ENCODE measurements at places on chromosomes 4 and X. TPM values are rescaled to one million over a fixed set of nuclear protein-coding genes. Genes with fewer than 3 reads are reported as not detected.

Gene ADGRL3
- total RNA-seq: not detected

Gene GUCY1B1
- total RNA-seq: 7.0 TPM

Gene BTK
- 0.13 TPM for total RNA-seq

Gene DSPP
- not detected for total RNA-seq

Gene GLRA3
- total RNA-seq: not detected

Gene IL15
- 3.1 TPM for total RNA-seq

Gene ZFYVE28
- 10.8 TPM for total RNA-seq

Gene TCEANC
- total RNA-seq: 1.8 TPM

Gene MAGEB2
- not detected for total RNA-seq

Gene HTN1
- not detected for total RNA-seq

Gene SHROOM4
- 58.7 TPM for total RNA-seq

Gene ART3
- not detected for total RNA-seq

Gene CACNA1F
- total RNA-seq: not detected

Gene SPATA18
- 4.6 TPM for total RNA-seq

Gene SAGE1
- not detected for total RNA-seq

Gene GPR143
- total RNA-seq: 9.3 TPM

Gene ELK1
- total RNA-seq: 27.5 TPM

Gene F8A3
- total RNA-seq: 9.7 TPM

Gene XG
- total RNA-seq: 0.44 TPM

Measured in endothelial cell of umbilical vein (primary cell).